Natural killer cell (primary cell): ENCODE measurements at places on chromosomes 4 and X. TPM values are rescaled to one million over a fixed set of nuclear protein-coding genes. Genes with fewer than 3 reads are reported as not detected.

Gene PABPC4L
- total RNA-seq = not detected

Gene BEX1
- not detected for total RNA-seq

Gene DDX60
- 29.4 TPM for total RNA-seq

Gene MAP9
- 9.4 TPM for total RNA-seq

Gene UBA6
- total RNA-seq = 77.7 TPM

Gene RNF128
- total RNA-seq = not detected

Gene POF1B
- 0.25 TPM for total RNA-seq

Gene NOX1
- not detected for total RNA-seq

Gene AR
- not detected for total RNA-seq

Gene GPC4
- total RNA-seq = 0.08 TPM

Gene ASB5
- not detected for total RNA-seq

Gene DDIT4L
- not detected for total RNA-seq
